ENCODE measurements at places on chromosomes 4 and X.

- DNase-seq = peak; percentile 90
Observed at GRCh38 chr4:145936142-145936996, 2.3 kb downstream of the ZNF827 start.

GRCh38 chr4:78684325-78685079 is 91.6 kb upstream of the BMP2K start:
- no peak for DNase-seq

DNA sequence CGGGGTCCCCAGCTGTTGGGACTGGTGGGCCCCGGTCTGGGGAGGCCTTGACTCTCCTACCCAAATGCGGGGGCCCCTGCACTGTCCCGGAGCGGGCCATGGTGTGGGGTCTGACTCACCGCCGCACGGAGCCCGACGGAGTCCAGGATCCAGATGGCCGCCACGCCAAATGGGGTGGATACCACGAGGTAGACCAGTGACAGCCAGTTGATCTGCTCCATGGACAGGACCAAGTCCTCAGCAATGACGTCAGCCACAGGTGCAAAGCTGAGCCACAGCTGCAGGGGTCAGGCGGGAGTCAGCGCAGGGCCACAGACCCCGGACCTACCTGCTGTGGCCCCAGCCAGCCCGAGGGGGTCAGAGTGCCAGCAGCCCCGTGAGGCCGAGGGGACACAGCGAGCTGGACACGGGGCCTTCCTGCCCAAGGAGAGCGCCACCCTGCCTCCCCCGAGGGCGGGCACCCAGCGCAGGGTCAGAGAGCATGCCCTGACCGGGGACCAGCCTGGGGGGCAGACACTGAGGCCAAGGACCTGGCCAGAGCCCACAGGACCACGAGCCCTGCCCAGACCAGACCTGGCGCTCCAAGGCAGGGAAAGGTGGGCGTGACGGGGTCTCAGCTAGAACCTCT is 2.4 kb downstream of the SLC49A3 start:
- no peak for DNase-seq

GRCh38 chr4:86156531-86156930 is 203.3 kb downstream of the MAPK10 start:
- DNase-seq = no peak

- no peak for DNase-seq
Observed at GRCh38 chr4:39066371-39066770, 4.3 kb downstream of the KLHL5 start.

GRCh38 chrX:47523297-47523696 is 37.7 kb upstream of the ARAF start:
- DNase-seq = peak; percentile 74

- DNase-seq = no peak
Observed at GRCh38 chrX:53236025-53236679, 11.1 kb upstream of the KDM5C start.
